Brain microvascular endothelial cell (primary cell): ENCODE measurements at places on chromosomes 1 and 21.

- no peak for DNase-seq
Measured at GRCh38 chr1:2087766-2088165, 37.6 kb downstream of the PRKCZ start.

DNA sequence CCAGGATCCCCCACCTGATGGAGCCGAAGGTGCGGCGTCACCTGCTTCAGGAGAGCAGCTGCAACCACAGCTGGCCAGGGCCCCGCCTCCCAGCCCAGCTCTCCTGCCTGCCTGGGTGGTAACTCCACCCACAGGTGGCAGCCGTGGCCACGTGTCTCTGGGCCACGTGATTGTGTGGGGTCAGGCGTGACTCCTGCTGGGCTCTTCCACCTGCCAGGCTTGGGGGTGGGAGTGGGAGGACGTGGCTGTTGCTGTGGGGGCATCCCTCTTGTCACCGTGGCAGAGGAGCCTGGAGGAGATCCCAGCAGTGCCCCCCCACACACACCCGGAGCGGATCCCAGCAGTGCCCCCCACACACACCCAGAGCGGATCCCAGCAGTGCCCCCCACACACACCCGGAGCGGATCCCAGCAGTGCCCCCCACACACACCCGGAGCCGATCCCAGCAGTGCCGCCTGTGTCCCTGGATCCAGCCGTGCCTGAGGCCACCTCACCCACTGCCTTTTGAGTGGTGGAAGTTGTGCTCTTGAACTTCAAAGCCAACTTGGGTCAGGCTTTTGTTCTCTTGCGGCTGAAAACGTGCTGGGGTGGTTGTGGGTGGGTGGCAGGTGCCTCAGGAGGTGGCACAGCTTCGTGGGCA, 32.2 kb downstream of the POFUT2 start:
- no peak for DNase-seq

GRCh38 chr1:231836227-231836893, 209.8 kb downstream of the DISC1 start:
- no peak for DNase-seq

DNA sequence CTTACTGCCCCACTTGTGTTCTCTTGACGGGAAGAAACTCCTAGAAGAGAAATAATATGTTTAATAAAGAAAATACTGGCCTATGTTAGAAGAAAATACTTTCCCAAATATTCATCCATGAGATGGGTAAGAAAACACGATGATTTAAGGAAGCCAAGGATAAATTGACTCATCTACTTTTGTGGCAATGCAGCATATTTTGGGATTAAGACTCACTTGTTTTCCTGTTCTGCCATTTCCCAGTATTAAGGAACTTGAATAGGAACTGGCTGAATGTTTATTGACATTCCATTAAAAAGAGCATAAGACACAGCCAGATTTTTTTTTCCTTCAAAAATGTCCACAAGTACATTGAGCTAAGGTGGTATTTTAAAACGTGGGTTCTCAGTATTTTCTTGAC, 10.9 kb upstream of the ADAMTS5 start:
- no peak for DNase-seq

DNA sequence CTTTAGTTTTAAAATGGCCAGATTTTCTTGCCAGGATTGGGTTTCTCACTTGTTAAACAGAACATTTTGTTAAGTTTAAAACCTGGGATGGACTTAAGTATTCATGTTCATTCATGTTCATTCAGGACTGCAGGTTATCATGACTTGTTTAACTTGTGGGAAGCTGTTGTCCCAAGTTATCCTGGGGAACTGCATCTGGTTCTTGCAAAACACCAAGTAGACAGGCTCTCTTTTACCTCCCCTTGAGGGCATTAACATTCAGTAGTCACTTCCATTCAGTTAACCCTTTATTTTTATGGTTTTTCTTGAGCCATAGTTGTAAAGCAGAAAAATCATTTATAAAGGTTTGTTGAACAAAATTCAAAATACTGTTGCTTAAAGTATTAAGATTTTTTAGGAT, 8.1 kb downstream of the SOD1 start:
- DNase-seq = no peak

DNA sequence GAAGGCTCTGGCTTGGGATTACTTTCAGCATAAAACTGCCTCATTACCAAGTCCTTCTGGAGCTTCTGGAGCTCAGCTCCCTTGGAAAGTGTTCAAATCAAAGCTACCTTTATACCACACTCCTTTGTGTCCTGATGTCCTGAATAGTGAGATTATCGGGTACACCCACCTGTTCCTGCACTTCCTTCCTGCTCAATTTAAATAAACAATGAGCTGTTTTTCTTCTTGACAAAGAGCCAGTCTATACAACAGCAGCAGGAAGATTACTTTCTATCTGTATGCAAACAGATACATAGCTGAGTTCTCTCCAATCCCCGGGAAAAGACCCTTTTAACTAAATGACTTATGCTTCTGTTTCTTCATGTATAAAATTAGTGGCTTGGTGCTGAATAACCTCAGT, 258.0 kb upstream of the FMN2 start:
- no peak for DNase-seq

GRCh38 chr1:208413006-208413405, 168.8 kb upstream of the PLXNA2 start:
- no peak for DNase-seq

GRCh38 chr1:61091455-61091854, 9.1 kb downstream of the NFIA start:
- no peak for DNase-seq

GRCh38 chr1:195951313-195951712, 656.9 kb downstream of the KCNT2 start:
- no peak for DNase-seq

GRCh38 chr1:31937300-31938183, 626 bp downstream of the PTP4A2 start:
- no peak for DNase-seq

- DNase-seq = no peak
Measured at GRCh38 chr1:35915693-35916092, 15.2 kb upstream of the AGO3 start.

DNA sequence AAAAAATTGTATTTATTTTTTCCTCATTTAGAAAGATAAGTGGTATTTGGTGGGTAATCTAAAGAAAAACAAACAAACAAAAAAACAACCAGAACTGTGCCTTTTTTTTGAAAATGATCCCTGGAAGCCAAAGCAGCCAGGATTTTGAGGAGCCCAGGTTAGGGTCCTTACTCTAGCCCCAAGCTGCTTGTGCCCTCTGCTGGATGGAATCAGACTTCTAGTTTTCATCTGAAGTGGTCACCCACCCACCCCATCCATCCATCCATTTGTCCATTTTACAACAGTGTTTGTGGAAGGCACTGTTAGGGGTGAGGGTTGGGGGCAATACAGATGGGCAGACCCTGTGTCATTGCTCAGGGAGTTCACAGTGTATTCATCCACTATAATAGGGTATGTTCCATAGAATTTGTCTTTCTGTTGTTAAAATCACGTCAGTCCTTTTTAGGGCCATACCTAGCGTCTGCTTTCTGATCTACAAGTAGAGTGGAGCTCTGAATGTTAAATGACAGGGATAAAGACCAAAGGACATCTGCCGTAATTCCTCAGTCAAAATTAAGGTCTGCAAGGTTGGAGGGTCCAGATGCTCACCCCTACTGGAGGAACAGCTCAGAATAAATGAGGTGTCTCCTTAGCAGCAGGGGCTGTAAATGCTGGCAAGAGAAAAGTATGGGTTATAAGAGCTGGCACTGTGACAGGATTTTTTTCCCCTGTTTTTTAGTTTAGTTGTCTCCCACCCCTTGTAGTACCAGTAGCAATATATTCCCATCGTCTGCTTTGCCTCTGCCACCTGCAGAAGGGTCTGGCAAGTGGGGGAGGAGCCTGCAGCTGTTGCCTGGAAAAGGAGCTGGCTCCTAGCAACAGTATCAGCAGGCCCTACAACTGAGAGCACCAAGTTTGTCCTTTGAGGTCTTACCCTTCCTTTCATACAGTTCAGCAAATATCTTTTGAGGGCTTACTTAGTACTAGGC, 3.2 kb downstream of the LRRC42 start:
- no peak for DNase-seq

GRCh38 chr1:55500601-55501000, 285.4 kb upstream of the USP24 start:
- peak; percentile 5 for DNase-seq

- no peak for DNase-seq
Measured at GRCh38 chr1:160665330-160666078, 18.7 kb upstream of the SLAMF1 start.

DNA sequence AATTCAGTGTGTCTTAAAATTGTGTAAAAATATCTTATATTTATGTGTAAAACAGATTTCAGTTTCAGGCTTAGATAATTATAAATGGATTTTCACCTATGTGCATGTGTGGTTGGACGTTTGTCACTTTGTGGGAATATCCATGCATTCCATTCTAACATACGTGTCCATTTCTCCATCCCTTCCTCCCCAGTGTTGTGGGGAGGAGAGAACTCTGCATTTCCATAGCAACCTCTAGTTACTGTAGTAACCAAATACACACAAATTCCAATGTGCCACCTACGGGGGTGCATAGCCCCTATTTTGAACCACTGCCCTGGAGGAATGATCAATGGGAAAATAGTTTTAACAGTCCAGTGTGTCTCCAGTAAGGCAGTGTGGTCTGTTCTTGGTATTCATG, 79.0 kb downstream of the RASAL2 start:
- peak; percentile 88 for DNase-seq

GRCh38 chr1:94316836-94317789, 79.7 kb upstream of the ARHGAP29 start:
- no peak for DNase-seq

DNA sequence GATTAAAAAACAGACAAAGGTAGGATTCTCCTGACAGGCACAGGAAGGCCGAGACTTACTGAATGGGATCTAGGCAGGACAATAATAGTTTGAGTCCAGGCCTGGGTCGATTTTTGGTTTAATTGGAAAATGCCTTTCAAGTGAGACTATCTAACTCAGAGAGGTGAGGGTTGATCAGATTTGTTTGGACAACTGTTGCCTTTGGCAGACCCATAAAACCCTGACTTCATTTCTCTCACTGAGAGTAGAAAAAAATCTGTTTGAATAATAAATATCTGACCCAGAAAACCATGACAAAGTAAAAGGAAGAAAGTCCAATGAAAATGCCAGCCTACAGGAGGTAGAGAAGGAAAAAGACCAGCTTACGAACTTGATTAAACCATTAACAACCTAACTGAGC, 12.3 kb upstream of the SLC30A10 start:
- DNase-seq = no peak

- no peak for DNase-seq
Measured at GRCh38 chr21:15744926-15745325, 15.1 kb downstream of the USP25 start.

GRCh38 chr1:153717330-153717729, 10.5 kb upstream of the INTS3 start:
- DNase-seq = no peak

GRCh38 chr1:81410941-81411340, 389.8 kb upstream of the ADGRL2 start:
- no peak for DNase-seq

GRCh38 chr1:7515175-7515574, 255.9 kb upstream of the VAMP3 start:
- no peak for DNase-seq

- DNase-seq = no peak
Measured at GRCh38 chr21:44568667-44569556, 4.6 kb upstream of the KRTAP10-4 start.

DNA sequence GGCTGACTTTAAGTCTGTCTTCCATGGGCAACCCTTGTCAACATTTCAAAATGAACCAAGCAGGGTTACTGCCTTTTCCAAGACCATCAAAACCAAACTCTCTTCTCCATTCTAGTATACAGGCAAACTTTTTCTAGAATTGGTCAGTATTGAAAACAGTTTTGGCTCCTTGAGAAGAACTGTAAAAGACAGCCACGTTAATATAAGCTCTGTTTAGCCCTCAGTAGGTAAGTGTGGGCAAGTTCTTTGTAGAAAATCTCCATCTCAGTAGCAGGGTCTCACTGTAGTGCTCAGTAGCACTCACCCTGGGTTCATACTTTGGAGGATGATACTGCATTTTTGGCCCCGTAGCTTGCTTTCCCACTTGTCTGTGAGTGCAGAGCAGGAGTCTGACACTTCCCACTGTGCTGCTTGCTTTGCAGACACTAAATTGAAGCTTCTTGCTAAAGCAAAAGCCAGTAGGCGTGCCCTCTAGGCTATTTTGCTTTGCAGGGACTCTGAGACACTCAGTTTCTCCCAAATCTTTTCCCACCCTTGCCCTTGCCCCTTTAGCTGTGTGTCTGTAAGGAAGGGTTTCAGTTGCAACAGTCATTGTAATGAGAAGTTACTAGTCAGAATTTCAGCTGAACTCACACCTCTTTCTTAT, 34.3 kb upstream of the CACYBP start:
- no peak for DNase-seq

DNA sequence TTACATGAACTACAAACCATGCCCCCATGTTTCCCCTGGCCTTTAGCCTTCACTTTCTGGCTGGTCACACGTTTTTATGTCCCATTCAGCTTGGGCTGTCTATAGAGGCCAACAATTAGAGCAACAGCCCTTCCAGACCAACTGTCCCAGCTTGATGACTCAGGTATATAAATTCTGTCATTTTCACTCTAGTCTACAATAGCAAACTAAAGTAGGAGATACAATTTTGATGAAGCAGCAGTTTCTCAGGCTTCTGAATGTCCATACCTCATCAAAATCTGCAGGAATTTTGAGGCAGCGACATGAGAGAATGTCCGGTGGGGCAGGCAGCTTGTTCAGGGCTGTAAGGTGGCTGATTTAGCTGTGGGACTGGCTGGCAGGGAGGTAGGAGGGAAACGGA, 45.6 kb upstream of the VAV3 start:
- no peak for DNase-seq

DNA sequence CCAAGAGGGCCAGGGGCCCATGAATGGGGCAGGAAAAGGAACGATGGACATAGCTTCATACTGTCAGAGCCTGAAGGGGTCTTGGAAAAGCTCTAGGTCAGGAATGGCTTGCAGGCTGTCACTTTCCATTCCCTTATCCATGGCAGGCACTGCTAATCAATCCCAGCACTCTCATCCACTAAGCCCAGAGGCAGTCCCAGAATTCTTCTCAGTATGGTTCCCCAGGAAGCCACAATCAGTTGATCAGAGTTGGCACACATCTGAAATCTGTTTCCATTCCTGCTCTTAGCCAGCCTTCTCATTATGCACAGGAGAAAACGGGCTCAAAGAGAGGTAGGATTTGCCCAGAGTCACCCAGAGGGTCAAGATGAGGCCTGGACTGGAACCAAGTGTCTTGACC, 65.7 kb downstream of the LACTBL1 start:
- DNase-seq = no peak

DNA sequence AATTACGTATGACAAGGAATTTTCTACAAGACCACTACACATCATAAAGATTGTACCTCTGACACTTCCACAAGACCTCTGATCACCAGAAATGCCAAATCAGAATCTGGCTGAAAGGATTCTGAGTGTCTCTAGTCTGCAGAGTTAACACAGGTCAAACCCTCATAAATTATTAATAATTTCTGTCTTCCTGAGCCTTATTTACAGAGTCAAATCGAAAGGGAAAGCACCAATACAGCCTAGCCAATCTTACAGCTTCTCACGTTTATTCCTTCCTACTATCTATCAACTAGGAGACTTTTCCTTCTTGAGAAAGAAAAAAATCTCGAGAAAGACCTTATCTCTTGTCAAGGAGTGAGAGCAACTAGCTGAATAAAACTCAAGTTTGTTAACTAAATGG, 2151.6 kb downstream of the MRPL39 start:
- no peak for DNase-seq
